ENCODE measurements at places on chromosomes 12 and 14. TPM values are rescaled to one million over a fixed set of nuclear protein-coding genes. Genes with fewer than 3 reads are reported as not detected.

- peak; percentile 63 for DNase-seq
Observed at GRCh38 chr12:111430433-111431353, 25.0 kb downstream of the SH2B3 start.

GRCh38 chr14:89428546-89429198 lies 11.6 kb upstream of the FOXN3 start:
- no peak for DNase-seq

DNA sequence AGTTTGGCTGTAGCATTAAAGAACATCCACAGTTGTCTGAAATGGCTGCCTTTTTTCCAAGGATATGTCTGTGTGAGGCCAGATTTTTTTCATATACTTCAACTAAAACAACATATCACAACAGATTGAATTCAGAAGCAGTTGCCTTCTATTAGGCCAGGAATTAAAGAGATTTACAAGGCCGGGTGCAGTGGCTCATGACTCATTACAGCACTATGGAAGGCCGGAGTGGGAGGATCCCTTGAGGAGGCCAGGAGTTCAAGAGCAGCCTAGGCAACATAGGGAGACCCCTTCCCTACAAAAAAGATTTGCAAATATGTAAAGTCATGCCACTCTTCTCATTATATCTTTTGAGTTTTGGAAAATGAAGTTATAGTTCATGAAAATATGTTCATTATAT lies 108.6 kb downstream of the KTN1 start:
- DNase-seq = no peak

Gene LRCOL1
- not detected for total RNA-seq

GRCh38 chr14:19873178-19873577 lies 1.8 kb upstream of the OR4K2 start:
- no peak for DNase-seq

Data from T-cell (primary cell).